ENCODE measurements at places on chromosomes 5 and 9.

GRCh38 chr5:141889282-141889871, 11.2 kb upstream of the PCDH1 start:
- DNase-seq, result peak; percentile 22

GRCh38 chr5:172175263-172175719, 12.7 kb downstream of the STK10 start:
- DNase-seq, result peak; percentile 93

DNA sequence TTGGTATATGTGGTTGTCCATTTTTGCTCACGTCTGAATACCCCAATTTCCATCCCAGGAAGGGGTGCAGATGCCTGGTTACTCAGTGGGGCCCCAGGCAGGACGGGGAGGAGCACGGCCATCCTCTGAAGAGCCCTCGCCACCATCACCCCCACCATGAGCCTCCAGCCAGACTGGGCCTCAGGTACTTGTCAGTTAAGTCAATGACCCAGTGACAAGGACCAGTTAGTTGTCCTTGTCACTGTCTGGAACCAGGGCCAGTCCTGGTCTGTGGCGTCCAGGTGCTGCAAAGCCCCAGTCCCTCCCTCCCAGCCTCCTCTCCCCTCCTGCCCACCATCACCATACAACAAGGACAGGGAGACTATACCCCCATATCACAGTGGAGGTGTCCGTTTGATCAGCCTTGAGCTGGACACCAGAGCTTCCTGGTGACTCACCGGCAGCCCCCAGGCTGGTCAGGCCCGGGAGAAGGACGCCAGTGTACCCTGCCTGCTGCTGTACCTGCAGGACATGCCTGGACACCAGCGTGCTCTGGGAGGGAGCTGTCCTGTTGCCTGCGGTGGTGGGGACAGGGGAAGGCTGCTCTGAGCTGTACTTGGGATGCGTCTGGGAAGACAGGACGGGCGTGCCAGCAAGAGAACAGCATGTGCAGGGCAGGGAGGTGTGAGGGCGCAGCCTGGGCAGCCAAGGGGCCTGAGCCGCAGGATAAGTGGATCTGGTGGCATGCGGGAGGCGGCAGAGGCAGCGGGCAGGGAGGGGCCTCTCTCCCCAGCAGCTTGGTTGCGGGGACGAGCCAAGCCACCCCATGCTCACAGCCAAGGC, 32.6 kb upstream of the TTLL11 start:
- DNase-seq, result no peak

GRCh38 chr5:26622947-26623346, 415.4 kb downstream of the CDH9 start:
- no peak for DNase-seq

DNA sequence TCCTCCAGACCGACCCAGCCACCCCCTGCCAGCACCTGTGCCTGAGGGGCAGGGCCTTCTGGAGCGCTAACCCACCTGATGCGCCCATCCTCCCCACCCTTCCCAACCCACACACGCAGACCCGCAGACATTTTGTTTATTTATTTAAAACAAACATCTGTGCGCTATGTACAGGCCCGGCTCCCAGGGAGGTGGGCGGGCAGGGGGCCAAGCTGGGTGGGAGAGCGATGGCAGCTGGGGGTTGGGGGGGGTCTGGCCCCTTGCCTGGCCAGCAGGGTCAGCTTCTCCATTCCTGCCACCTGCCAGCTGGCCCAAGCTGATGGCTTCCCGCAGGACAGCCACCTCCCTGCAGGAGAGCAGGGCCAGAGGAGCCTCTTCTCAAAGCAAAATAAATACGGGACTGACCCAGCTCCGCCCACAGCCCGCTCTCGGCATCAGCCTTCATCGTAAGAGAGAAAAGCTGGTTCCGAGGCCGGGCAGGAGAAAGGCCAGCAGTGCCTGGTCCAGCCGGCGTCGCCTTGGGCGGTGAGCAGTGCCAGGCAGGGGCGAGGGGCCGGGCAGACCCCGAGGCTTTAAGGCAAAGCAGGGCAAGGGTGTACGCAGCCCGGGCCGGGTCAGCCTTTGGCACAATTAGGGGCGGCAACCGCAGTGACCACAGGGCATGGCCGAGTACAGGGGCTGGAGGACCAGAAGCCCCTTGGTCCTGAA, 10.9 kb upstream of the CLIC3 start:
- DNase-seq, result no peak

DNA sequence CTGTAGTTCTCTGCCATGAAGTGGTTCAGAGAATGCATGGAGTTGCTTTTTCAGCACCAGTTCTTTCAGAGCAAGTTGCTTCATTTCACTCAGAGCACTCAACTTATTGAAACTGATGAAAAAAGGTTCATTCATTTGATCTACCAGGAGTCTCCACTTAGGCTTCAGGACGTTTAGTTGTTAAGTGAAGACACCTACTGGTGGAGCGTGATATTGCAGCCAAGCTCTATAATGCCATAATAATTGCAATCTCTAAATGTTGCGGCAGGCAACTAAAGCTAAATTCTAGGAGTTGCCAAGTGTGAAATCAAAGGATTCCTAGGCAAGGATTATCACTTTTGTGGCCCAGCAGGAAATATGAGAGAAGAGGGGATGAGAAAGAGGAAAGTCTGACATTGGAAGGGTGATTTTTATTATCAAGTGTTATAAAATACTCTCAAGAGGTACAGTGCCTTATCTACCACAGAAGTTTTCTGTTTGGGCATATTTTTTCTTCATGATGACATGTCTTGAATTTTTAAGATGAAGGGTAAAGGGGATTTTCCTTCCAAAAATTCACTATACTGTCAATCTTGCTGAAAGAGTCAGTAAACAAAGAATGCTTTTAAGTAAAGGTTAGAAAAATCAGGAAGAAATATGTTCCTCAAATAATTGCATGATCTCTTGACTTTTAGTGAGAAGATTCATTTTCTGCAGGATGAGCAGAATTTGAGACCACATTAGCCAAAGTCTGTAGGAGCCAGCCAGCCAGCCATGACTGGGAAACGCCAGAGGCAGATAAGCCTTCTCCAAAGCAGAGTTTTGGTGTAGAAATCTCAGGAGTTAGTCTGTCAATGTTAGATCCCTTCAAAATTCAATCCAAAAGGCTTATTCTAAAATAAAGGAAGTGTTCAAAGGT, 83.4 kb downstream of the SH3PXD2B start:
- peak; percentile 51 for DNase-seq

DNA sequence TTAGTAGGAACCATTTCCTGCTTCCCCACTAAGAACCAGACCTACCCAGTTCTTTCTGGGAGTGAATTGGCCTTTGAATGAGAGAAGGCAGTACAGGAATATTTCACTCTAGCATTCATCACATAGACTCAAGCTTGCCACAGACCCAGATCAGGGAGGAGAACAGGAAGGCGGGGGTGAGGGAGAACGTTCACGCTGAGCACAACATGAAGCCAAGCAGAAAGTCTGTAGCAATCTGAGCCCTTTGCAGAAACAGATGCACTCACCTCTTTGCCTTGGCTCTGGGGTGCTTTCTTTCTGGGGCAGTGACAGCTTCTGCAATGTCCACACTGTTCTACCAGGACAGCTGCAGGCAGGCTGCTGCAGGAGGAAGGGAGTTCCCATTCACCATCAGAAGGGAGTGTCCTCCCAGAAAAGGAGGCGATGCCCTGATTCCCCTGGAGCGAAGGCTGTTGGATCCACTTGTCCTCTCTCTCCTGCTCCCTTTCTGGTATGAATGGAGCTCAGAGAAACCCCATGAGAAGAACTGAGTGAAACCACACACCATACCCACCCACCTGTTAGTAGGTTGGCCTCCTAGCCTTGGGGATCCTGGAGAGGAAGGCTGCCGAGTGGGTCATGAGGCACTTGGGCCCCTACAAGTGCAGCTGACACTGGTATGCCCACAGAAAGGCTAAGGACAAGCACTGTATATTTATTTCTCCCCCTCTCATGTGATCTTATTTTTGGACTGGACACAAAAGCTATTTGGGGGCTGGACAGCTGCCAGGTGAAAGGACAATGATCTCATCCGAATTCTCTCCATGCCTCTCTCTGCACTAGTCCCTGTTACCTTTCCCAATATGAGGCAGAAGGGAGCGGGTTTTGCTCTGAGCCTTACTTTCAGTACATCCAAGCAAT, 11.7 kb upstream of the FGF1 start:
- no peak for DNase-seq

DNA sequence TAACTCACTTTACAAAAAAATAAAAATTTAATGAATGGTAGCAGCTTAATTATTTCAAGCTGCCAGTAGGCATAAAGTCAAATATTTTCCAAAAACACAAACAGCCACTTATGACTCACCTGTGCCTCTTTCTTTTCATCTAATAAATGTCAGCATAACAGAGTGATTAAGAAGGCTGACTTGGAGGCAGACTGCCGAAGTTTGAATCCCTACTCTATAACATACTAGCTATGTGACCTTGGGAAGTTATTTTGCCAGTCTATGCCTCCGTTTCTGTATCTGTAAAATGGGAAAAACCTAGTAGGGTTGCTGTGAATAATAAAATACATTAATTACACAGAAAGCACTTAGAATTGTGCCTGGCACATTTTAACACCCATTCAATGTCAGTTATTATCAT, 33.8 kb downstream of the FANCC start:
- DNase-seq, result no peak

GRCh38 chr9:129580211-129580915, 40.5 kb downstream of the C9orf50 start:
- DNase-seq, result no peak

- DNase-seq, result no peak
Observed at GRCh38 chr9:130186839-130187522, 14.8 kb downstream of the NCS1 start.

DNA sequence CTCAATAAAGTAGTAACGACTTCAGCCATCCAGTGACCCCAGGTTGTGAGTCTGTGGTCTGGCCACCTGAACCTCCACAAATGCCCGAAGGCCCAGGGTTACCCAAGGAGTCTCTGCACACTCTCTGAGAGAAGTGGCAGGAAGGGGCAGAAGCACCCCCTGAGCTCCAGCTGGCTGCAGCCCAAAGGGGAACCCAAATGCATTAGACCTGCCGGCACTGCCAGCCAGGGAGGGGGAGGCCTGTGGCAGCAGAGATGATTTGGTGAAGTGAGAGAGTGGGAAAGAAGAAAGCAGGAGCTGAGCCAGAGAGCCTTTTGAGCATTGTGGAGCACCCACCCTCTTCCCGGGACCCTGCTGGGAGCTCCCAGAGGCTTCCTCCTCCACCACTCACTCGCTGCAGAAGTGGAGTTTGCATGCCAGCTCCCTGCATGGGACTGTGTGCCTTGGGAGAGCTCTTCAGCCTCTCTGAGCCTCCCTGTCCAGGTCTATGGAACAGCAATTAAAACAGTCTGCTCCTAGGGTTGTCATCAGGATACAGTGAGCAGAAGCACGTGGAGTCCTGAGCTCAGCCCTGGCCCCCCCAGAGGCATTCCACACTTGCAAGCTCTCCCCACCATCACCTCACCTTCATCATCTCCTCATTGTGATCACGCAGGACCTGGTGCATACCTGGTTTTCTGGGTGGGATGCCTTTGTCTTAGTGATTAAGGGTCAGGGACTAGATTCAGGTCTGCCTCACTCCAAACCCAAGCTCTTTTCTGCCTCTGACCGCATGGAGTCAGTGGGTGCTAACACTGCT, 13.8 kb upstream of the ANGPTL2 start:
- no peak for DNase-seq

- DNase-seq, result no peak
Observed at GRCh38 chr5:132261881-132262845, 4.7 kb downstream of the PDLIM4 start.

GRCh38 chr9:32382565-32383320, 1.7 kb upstream of the ACO1 start:
- DNase-seq, result no peak

DNA sequence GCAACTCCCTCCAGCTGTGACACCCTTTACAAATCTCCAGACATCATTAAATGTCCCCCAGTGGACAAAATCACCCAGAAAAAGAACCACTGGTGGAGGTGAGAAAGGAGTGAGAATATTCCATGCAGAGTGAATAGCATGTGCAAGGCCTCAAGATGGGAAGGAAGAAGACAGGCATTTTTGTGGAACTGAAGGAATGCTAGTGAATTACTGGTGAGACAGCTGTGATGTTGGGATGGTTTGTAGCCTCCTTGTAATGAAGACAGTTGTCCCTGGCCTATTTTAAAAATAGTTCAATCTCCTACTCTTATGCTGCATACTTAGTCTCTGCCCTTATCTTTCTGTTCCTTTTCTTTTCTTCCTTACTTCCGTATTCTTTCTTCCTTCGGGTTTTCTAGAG, 124.9 kb upstream of the RPS23 start:
- DNase-seq, result no peak

GRCh38 chr9:23663946-23664345, 162.1 kb downstream of the ELAVL2 start:
- DNase-seq, result no peak

- DNase-seq, result no peak
Observed at GRCh38 chr9:129629251-129629820, 3.4 kb downstream of the NTMT1 start.

DNA sequence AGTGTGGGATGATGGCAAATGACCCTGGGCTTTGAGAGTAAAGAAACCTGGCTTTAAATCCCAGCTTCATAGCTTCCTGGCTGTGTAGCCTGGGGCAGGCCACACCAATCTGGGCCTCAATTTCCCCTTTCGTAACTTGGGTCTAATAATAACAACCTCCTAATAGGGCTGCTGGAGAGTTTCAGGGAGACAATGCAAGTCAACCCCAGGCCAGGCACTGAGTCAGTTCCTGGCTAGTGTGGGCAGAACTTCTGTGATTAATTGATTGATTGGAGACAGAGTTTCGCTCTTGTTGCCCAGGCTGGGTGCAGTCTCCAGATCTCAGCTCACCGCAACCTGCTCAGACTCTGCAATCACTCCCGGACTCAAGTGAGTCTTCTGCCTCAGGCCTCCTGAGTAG, 3.3 kb upstream of the SH2D3C start:
- no peak for DNase-seq

GRCh38 chr9:113381909-113382411, 5.2 kb upstream of the HDHD3 start:
- no peak for DNase-seq

- DNase-seq, result peak; percentile 16
Observed at GRCh38 chr5:151155775-151156506, 1.6 kb downstream of the ANXA6 start.

GRCh38 chr9:90020276-90020871, 415.6 kb downstream of the GADD45G start:
- DNase-seq, result no peak

DNA sequence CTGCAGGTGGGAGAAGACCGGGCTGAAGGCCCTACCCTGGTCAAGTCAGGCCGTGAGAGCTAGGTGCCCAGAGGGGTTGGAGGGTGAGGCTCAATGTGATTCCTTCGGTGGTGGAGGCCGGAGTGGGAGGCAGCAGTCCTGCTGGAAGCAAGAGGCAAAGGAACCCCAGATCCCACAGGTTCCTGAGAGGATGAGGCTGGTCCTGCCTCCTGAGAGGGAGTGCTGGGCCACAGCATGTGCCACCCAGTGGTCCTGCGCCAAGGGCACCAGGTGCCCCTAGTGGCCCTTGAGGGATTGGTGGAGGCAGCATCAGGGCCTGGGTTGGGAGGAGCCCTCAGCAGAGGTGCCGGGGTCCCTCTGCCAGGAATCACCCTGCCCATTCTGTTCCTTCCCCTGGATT, 59.1 kb downstream of the BARX1 start:
- no peak for DNase-seq
